Amygdala (tissue), 56 donors: ENCODE measurements at places on chromosomes 3 and 15.
A peak's percentile ranks its signal among the peaks of the same experiment; 100 is the strongest.

DNA sequence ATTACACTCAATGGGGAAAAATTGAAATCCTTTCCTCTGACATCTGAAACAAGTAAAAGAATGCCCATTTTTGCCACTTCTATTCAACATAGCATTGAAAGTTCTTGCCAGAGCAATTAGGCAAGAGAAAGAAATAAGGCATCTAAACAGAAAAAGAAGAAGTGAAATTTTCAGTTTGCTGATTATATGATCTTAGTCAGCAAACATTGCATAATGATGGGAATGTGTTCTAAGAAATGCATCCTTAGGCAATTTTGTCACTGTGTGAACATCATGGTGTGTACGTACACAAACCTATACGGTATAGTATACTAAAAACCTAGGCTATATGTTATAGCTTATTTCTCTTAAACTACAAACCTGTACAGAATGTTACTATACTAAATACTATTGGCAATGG is 278.0 kb downstream of the CGGBP1 start:
- no peak for DNase-seq

- DNase-seq: no peak
Measured at GRCh38 chr3:23662079-23662617, 143.6 kb upstream of the UBE2E1 start.

DNA sequence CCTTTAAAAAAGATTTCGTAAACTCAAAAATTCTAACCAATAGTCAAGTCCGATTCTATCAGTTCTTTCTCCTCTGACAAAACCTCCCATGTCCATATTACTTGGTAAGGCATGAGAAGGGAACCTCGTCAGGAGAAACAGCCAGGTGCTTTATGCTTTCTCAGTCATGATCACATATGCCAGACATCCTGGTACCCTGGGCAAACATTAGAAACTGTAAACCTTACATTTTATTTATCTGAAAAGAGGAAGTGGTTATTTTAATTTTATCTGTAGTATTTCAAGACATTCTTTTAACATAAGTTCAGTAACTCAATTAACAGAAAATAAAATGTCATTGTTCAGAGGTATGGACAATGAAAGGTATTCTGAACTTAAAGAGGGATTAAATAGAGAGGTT is 474.8 kb upstream of the GBE1 start:
- no peak for DNase-seq

- DNase-seq: no peak
Measured at GRCh38 chr3:63042833-63043232, 167.6 kb upstream of the CADPS start.

DNA sequence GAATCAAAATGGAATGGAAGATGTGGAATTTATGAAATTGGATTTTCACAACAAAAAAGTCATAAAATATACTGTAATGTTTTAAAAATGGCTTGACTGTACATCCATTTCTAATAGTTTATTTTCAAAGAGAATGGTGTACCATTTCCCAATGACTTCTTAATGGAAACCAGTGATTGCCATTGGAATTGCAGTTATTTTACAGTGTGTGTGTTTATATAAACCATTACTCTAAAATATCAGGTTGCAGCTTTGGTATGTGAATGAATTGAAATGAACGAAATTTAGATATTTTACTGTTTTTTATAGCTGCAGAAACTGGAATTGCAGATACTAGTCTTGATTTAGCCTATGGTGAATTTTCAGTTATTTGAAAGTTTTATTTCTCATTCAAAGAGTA is 165.6 kb downstream of the UBE2E2 start:
- no peak for DNase-seq

- peak; percentile 74 for DNase-seq
Measured at GRCh38 chr3:52237657-52238172, 1.2 kb downstream of the TWF2 start.

DNA sequence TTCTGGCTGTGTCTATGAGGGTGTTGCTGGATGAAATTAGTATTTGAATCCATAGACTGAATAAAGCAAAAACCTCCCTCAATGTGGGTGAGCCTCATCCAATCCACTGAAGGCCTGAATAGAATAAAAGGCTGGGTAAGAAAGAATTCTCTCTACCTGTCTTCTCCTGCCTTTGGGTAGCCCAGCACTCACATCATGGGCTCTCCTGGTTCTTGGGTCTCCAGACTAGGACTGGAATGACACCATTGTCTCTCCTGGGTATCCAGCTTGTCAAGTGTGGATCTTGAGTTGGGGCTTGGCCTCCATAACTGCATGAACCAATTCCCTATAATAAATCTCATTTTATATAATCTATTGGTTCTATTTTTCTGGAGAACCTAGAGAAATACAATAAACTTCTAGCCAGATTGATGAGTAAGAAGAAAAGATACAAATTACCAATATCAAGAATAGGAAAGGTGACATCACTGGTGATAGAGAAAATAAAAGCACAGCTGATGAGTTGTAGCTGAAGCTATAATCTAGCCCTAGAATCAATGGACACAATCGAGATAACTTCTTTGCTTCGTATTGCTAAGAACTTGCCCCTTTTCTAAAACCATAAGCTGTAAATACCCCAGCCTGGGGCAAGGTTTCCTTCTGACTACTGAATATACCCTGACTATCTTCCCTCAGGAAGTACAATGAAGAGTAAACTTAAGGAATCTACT is 106.4 kb downstream of the ANO10 start:
- no peak for DNase-seq

DNA sequence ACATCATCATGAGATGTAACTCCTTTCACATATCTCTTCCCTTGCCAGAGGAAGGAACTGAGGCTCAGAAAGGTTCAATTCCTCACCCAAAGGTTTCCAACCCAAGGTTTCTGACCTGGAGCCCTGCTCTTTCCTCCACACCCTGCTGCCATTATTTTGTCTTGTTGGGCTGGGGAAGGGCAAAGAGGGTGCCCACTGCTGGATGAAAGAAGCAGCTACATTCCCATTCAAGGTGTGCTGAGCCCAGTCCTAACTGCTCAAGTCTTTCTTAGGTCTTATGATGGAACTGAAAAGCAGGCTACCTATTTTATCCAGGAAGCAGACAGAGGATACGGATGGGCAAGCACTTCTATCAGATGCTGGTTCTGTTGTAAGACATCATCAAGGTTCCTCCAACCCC is 258.0 kb upstream of the CTDSPL start:
- no peak for DNase-seq

GRCh38 chr3:127458696-127459604 is 131.6 kb downstream of the TPRA1 start:
- no peak for DNase-seq

- no peak for DNase-seq
Measured at GRCh38 chr3:137803215-137803614, 39.1 kb downstream of the SOX14 start.

DNA sequence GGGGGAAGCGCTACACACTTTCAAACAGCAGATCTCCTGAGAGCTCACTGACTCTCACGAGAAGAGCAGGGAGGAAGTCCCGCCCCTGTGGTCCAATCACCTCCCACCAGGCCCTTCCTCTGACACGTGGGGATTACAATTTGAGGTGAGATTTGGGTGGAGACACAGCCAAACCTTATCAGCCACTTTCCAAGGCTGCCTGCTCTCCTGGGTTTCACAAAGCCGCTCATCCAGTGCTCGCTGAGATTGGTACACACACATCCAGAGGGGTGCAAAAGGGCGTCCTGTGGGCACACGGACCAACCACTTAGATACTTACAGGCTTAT is 23.1 kb downstream of the XXYLT1 start:
- DNase-seq: no peak

DNA sequence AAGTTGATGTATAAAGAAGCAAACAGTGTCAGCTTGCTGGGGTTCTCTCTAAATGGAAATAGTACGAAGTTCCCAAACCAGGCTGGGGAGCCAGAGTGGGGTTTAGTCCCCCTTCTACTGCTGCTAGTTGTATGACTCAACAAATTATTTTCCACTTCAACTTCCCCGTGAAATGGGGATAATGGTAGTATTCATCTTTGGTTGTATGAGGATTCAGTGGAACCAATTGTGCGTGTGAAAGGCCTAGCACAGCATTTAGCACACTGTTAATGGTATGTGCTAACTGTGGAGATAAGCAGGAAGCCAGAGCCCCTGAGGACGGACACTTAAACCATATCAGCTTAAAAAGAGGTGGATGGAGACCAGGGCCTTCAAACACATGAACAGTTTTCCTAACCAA is 4.2 kb downstream of the SORD start:
- DNase-seq: no peak

DNA sequence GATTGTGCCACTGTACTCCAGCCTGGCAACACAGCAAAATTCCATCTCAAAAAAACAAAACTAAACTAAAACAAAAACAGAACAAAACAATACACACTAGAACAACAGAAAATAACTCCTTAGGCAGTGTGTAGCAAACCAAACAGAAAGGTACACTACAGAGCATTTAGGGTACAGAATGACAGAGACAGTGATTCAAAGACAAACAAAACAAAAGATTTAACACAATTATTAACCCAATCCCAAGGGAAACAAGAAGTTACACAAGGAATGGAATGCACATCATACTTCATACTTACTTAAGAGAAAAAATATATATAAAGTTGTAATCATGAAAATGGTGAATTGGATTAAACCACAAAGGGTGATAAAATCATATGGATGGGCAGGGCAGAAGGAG is 12.9 kb downstream of the SLC25A20 start:
- no peak for DNase-seq

DNA sequence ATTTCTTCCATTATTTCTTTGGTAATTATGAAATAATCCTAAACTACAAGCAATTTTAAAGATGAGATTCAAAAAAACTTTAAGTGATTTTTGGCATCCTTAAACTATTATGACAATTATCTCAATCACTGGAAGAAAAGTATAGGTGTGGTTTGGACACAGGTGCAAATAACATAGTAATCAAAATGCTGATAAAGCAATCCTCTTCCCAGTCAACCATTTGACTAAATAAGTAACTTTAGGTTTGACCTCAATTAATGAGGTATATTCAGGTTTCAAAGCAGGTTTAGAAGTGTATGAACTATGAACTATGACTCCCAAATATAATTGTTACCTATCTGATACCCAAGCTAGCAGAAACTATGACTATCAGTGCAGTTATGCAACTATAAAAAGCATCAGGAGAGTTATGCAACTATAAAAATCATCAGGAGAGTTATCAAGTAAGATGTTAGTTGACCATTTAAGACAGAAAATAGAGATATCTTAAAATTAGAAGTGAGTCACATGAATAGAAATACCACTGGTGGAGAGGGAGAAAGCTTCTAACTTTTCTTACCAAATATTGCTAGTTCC is 8.9 kb upstream of the CNTN3 start:
- no peak for DNase-seq

DNA sequence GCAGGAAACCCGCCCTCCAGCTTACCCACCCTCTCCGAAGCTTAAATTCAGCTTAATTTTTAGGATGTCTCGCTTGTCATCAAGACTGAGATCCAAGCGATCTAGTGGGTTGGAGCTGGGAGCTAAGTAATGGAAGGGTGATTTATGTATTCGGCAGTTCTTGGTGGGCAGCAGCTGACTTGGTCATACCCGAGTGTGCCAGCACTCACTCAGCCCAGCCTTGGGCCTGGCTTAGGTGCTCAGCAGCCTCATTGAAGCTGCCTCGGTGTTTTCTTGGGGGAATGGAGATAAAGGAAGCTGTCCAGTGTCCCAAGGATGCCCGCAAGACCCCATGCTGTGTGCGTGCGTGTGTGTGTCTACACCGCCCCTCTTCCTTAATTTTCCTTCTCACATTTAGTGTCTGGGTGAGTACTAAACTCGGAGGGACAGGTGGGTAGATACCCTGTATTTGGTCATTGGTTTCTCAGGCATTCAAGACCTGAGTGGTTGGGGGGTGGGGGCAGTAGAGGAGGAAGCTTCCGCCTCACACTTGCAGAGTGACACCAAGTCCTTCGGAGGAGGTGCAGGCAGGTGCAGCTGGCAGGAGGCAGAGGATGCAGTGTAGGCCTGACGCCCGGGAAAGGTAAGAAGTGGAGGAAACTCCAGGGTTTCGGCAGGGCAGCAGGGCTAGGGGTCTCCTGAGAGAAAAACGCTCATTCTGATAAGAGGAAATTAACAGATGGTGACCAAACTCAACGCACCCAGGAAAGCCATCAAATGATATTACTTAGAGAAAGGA is 92.8 kb downstream of the PCSK6 start:
- DNase-seq: no peak

DNA sequence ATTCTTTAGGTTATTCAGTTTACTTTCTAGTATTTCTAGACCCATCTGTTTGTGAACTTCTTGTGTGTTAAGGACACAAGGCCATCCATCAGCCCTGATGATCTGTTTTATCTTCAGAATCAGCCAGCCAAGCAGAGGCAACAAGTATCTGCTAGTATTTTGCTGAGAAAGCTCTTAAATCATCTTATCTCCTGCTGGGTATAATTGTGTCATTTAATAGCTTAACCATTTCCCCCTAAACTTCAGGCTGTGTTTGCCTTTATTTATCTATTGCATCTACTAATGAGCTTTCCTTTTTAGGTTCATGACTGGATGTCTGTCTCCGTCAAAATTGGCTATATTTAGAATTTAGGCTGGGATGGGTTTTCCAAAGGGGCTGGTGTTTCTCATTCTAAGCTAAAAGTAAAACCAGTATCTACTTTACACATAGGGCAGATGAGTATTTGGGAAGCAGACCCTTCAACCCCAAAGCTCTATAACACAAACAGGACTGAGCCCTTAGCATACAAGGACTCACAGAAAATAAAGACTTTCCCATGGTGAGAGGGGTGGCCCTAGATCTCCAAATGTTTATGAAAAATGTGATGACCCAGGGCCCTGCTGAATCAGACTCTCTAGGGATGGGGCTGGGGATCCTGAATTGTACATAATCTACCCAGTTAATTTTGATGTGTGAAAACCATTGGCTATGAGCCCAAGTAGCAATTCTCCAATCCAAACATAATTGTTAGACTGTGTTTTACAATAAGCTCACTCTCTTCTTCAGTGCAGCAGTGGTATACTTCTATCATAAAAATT is 65.3 kb upstream of the PSMD6 start:
- no peak for DNase-seq

- DNase-seq: no peak
Measured at GRCh38 chr3:160129459-160130061, 95.7 kb upstream of the C3orf80 start.

GRCh38 chr3:77815467-77815866 is 775.6 kb downstream of the ROBO2 start:
- no peak for DNase-seq

GRCh38 chr3:128620268-128620691 is 30.3 kb downstream of the RPN1 start:
- DNase-seq: no peak

GRCh38 chr15:94231723-94232468 is 535 bp downstream of the MCTP2 start:
- DNase-seq: no peak

DNA sequence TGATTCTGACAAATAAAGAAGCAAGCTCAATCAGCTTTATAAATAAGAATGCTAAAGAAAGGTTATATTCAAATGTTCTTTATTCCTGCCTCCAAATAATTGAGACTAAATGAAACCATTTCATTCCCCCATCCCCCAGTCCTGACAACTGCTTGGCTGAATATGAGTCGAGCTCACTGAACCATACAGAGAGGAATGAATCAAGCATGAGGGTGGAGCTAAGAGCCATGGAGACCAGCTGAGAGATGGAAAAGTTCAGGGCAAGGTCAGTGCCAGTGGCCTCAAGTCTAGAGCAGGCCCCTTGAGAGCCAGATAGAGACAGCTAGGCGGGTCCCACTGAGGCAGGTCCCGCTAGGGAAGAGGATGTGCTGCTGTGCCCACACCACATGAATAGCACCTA is 188.7 kb upstream of the EIF1B start:
- no peak for DNase-seq

- peak; percentile 18 for DNase-seq
Measured at GRCh38 chr3:34260271-34261000, 462.0 kb downstream of the PDCD6IP start.
